RWPE2 (cell line): ENCODE measurements at places on chromosomes 1 and 21.
A peak's percentile ranks its signal among the peaks of the same experiment; 100 is the strongest.

DNA sequence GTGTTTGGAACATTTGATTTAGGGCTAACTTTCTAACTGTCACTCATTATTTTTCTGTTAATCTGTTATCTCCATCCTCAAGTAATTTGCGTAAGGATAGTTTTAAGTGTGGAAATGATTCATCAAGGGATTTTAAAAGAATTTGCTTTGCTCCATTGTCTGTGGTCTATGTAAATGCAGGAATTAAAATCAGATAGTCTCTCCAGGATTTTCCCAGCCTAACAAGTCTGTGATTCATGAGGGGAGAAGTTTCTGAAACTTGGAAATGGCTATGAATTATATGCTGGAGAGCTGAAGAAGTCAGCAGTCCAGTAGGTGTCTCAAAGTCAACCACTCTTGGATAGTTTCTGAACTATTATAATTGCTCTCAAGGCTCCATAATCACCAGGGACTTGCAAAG is 264.5 kb downstream of the MRPL39 start:
- no peaks in the 10 kb centered on the region for H3K4me1 ChIP-seq
- H3K36me3 ChIP-seq, result no peaks in the 10 kb centered on the region
- no peak overlapping the region for H3K27ac ChIP-seq
- H3K4me3 ChIP-seq, result no peak overlapping the region
- no peaks in the 10 kb centered on the region for H3K27me3 ChIP-seq

- no peak for DNase-seq
- no peak overlapping the region for H3K27ac ChIP-seq
- no peaks in the 10 kb centered on the region for H3K27me3 ChIP-seq
- no peak overlapping the region for H3K4me3 ChIP-seq
- peaks cover 4% of the 10 kb centered on the region; the same call in 1 of the 2 replicates for H3K36me3 ChIP-seq
Observed at GRCh38 chr1:78651241-78651640, 1.6 kb downstream of the IFI44 start.

DNA sequence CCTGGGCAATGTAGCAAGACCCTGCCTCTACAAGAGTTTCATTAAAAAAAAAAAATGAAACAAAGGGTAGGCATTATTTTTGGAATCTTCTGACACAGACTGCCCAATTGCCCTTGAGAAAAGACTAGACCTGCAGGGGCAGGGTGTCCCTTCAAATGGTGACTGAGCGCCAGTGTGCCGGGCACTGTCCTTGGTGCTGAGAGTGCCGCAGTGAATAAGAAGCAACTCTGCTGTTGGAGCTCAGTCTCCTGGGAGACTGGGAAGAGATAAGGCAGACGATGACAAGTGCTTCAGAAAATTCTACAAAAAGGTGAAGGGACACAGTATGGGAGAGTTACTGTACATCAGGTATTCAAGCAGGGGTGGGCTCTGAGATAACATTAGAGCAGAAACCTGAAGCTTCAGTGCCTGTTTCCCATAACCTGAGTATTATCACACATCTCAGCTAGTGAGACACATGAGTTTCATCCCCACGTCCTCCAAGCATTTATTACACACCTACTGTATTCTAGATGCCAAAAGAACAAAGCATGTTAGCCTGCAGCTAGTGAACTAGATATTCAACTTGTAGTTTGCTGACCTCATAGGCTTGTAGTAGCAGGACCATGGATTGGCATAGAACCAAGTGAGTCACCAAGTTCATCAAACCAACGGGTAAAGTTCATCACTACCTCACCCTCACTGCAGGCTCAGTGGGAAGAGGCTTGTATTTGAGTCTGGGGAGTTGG is 18.4 kb upstream of the RPL11 start:
- H3K4me3 ChIP-seq, result no peak overlapping the region
- no peak overlapping the region for H3K27ac ChIP-seq
- H3K4me1 ChIP-seq, result no peaks in the 10 kb centered on the region
- H3K36me3 ChIP-seq, result no peaks in the 10 kb centered on the region
- no peaks in the 10 kb centered on the region for H3K27me3 ChIP-seq
- no peak for DNase-seq

DNA sequence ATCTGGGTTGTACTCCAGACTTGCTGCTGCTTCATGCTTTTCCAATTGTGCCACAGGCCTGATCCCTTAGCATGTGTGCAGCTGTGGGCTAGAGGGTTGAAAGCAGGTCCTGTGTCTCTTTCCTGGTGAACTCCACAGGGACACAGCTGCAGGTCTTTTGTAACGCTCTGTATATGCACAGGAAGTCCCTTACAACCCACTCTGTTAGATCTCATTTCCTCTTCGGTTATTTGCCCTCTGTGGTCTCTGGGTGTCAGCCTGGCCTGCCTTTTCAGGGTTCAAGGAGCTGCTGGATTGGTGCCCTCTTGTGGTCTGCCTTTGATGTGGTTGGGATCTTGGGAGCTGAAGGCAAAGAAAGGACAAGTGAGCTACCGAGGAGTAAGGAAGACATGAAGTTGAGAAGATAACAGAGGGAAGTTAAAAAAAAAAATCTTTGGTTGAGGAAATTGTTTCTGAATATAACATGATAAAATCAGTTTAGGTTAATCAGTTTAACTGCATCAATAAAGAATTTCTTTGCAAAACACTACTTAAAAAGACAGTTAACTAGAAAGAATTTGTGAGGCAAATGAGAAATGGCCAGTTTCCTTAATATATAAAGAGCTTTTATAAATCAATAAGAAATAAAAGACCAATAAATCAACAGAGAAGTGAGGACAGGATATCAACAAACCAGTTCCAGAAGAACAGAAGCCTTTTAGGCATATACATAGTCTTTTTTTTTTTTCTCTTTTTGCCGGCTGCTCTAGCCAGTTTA is 44.1 kb downstream of the UCK2 start:
- no peak overlapping the region for H3K4me3 ChIP-seq
- no peak for DNase-seq
- H3K27me3 ChIP-seq, result no peaks in the 10 kb centered on the region
- no peak overlapping the region for H3K27ac ChIP-seq

- H3K36me3 ChIP-seq, result no peaks in the 10 kb centered on the region
- peak within 1 kb of the TSS; percentile 20 for H3K4me3 ChIP-seq
- no peak for DNase-seq
- H3K4me1 ChIP-seq, result peaks cover 6% of the 10 kb centered on the region
- no peak within 1 kb of the TSS for H3K27ac ChIP-seq
Observed at GRCh38 chr1:16212251-16212961, at the start of gene ARHGEF19. ARHGEF19 (minus strand) TSS chr1:16212652; CDS start chr1:16209054, 3,598 bp downstream.
